GM23248 (cell line): ENCODE measurements at places on chromosomes 13 and 19. TPM values are rescaled to one million over a fixed set of nuclear protein-coding genes. Genes with fewer than 3 reads are reported as not detected.

- DNase-seq = no peak
These were observed 47.4 kb downstream of the BRD4 start for GRCh38 chr19:15284896-15285295.

DNA sequence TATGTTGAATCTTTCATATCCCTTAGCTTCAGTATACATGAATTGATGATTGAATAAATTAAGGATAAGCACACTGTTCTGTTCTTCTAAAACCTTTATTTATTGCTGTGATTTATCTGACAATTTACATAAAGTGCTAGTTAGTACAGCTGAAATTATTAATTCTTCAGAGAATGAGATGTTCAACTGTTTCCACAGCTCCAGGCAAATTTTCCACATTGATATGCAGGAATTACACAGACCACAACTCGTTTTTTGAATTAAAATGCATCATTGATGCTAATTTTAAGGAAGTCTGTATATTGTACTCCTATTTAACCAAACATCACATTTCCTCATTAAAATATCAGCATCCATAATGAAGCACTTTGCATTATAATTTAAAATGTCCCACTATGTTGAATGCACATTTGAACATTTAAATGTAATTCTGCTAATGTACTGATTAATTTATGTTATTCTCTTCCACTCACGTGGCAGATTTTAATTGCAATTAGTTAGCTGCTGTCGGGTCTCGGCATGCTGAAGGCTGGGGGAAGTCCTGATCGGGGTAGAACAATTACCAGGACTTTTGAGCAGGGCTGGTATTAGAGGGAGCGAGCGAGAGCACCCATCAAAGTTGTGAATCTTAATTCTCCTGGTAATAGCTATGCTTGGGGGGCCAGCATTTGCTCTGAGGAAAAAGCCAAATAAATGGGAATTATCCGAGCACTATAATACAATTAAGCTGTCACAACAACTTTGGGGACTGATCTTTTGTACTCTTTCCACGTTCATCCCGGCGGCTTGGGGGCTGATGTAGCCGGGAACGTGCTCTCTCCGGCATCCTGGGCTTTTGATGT is 136.7 kb upstream of the TMTC4 start:
- no peak for DNase-seq

GRCh38 chr13:41345914-41346589 is 35.0 kb downstream of the NAA16 start:
- DNase-seq = no peak

GRCh38 chr19:14361824-14362223 is 19.4 kb upstream of the ADGRE5 start:
- DNase-seq = no peak

DNA sequence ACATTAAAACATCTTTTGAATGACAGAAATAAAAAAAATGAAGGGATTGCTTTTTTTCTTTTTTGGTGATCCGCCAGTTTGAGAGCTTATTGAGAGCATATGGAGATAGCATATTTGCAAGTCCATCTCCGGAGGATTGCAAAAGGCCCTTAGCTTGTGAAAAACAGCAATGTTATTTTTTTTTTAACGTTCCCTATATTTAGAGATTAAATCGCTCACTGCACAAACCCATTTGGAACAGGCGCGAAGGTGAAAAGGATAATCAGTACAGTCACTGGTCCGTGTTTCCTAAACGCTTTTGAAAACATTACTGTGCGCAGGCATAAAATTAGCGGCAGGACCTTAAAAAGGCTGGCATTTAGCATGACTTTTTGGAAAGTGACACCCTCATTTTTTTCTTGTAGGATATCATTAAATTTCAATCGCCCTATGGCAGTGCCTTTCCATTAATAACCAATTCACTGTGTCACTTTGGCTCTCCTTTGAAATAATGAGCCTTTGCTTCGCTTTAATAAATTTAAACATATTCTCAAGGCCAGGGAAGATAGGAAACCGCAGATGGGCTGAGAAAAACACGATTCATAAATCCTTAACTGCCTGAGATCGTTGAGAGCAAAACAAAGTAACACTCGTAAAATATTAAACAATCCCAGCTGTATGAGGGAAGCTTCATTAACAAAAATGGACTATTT is 342.2 kb downstream of the DACH1 start:
- DNase-seq = no peak

- DNase-seq = no peak
These were observed 78.2 kb downstream of the SHISA2 start for GRCh38 chr13:25973576-25973975.

CEACAM8 gene
- not detected in 2 replicates for total RNA-seq
